ENCODE measurements at places on chromosomes 7 and 10.
A peak's percentile ranks its signal among the peaks of the same experiment; 100 is the strongest.

GRCh38 chr7:38182450-38182849 lies 4.4 kb downstream of the STARD3NL start:
- no peak for DNase-seq

GRCh38 chr7:151984612-151985011 lies 28.4 kb downstream of the GALNTL5 start:
- DNase-seq = no peak

GRCh38 chr7:135499818-135500217 lies 10.1 kb downstream of the CNOT4 start:
- peak; percentile 29 for DNase-seq

DNA sequence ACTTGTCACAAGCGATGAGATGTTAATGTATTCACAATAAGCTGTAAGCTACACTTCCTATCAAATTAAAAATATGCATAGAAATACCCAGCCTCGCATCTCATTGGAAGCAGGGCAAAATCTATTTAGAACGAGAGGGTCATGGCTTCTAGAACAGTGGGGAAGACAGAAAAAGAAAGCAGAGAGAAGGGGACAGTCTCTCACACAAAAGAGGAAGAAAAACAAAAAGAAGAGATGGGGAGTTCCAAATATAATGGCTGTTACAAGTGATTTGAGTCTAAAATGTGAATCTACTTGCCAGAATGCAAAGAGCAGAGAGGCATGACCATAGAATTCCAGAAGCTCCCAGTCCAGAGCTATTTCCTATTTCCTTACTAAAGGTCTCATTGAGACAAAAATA lies 13.8 kb downstream of the LRRN3 start:
- DNase-seq = no peak

- no peak for DNase-seq
Observed at GRCh38 chr7:90693939-90694338, 97.8 kb downstream of the CDK14 start.

GRCh38 chr10:34319197-34319846 lies 495.8 kb downstream of the PARD3 start:
- DNase-seq = peak; percentile 94

DNA sequence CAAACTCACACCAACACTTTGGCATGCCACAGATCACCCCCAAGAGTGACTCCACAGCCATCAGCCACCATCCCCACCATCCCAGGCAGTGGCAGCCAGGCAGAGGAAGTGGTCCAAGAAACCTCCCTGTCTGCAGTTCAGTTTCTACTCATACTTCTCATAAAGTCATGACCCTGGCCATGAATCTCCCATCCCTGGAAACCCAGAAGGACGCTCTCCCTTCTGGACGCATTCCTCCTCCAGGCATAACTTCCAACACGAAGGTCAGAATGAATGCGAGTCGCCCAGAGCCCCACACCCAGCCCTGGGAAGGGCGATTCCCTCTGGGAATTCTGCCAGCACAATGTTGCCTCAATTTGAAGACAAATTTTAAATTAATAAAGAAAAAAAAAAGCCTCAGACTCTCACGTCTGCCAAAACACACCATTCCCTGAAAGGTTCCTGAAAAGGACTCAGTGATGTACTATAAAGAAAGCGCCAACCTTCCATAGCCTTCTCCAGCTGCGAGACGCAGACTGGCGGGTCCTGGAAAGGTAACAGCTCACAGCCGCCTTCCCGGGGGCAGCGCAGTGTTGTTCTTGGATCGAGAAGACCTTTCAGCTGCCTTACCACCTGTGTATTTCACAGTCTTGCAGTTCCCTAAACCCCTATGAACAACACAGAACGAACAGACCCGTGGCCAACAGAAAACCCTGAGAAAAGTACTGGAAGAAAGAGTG lies 307.6 kb downstream of the FRMD4A start:
- DNase-seq = peak; percentile 84

DNA sequence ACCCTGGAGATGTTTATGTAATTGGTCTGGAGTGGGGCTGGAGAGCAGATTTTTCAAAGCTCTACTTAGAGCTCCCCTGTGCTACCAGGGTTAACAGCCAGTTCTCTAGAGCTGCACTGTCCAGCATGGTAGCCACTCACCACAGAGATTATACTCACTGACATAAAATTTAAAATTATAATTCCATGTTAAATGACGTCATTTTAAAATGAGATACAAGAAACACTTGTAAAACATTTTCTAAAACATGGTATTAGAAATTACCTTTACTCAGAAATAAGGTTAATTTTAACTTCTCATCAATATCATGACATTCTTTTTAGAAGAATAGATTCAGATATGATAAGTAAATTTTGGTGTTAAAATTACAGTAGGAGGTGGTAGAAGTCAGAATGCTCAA lies 306.2 kb upstream of the LRRN3 start:
- DNase-seq = no peak

DNA sequence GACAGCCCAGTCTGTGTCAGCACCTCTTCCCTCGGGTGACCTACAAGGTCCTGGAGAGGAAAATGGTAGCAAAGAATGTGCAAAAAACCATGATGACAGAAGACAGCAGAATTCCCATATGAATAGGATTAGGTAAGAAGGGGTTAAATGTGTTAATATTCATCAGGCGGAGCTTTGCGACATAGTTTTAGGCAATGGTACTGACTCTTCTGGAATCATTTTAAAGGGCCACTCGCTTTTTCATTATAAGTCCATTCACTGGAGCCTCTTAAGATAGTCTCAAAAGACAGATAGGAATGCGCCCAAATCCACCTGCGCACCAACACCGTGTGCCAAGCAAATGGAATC lies 38.2 kb downstream of the DLG5 start:
- no peak for DNase-seq

DNA sequence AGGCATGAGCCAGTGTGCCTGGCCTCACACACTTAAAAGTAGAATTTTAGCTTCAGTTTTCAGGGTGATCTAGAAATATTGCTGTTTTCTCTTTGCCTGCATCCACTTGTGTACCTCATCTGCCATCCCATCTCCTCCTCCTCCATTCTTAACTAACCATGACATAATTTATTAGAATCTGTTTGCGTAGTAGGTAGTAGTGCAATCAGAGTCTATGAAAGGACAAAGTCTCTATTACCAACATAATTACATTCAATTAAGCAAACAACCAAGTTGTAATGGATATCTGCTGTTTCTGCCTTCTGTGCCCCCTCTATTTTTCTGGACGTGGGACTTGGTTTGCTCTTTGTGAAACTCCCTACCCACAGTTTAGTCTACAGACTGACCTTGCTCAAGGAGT lies 72.9 kb downstream of the CDK14 start:
- no peak for DNase-seq

DNA sequence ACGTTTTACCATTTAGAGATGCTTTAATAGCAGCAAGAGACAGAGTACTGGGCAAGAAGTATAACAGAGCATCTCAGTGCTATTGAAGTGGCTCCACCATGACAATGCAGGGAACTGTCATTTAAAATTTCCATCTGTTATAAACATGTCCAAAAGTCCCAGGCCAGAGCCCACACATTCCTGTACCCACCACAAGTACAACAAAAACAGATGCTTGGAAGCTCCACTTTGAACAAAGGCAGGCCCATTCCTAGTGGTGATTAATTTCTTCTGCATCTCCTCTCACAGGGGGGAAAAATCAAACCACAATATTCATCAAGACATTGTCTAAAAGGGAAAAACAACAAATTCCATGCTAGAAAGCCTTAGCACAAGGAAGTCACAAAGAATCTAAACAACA lies 627.9 kb downstream of the PARD3 start:
- peak; percentile 40 for DNase-seq

GRCh38 chr7:80478683-80479082 lies 33.2 kb downstream of the GNAT3 start:
- DNase-seq = peak; percentile 57

DNA sequence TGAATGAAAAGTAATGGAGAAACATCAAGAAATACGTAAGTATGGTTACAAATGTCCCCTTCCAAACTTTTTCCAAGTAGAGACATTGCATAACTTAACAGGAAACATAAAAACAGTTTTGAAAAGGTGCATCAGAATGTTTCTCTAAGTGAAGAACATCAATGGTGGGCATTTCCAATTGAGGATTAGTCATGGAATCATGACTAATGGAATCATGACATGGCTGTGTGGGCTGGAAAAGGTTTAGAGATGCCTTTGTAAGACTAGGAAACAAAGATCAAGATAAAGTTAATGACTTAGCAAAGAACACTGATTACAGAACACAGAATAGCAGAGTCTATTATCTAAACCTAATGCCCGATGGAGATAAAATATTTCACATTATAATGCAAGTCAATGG lies 272.0 kb downstream of the HPSE2 start:
- no peak for DNase-seq

GRCh38 chr7:123024989-123025758 lies 29.7 kb upstream of the TAS2R16 start:
- DNase-seq = peak; percentile 51

DNA sequence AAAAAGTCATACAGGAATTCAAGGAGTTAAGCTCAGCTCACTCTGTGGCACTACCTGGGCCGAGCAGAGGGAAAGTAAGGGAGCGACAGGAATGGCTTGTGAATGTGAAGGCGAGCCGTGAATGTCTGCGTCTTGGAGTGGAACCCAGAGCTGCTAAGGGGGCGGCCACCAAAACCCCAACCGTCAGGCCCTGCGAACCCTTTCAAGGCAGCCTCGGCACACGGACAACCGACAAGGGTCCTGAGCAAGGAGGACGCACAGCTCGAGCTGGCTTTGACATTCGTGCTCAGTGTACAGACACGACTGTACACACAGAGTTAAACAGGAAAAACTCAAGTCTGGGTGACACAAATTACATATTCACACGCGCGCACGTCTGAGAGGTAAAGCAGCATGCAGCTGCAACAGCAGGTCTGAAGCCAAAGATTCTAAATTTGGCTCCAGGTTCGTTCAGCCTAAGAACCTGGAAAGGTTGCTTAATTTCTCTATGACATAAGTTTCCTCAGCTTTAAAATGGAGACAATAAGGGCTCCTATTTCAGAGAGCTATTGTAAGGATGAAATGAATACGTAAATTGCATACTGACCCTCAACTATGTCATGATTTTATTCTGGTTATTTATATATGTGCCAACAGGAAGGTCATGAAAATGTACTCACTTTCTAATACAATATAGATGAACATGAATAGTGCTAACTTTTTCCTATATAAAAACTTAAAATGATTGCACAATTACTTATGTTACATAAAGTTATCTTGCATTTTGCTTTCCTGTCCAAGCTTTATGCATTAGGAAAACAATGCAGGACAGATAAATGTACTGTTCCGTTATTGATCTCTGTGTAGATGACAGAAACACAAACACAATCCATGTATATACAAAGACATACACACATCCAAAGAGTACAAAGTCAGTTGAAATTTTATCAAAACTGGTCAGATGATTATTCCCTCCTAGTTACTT lies 192.9 kb downstream of the ZMYND11 start:
- DNase-seq = no peak

GRCh38 chr10:48656241-48656913 lies 28.3 kb upstream of the WDFY4 start:
- peak; percentile 91 for DNase-seq

- DNase-seq = no peak
Observed at GRCh38 chr7:112286250-112287086, 80.0 kb downstream of the ZNF277 start.

- no peak for DNase-seq
Observed at GRCh38 chr7:143462045-143462444, 15.6 kb upstream of the TAS2R41 start.

- no peak for DNase-seq
Observed at GRCh38 chr10:78875932-78876331, 192.8 kb upstream of the ZMIZ1 start.

DNA sequence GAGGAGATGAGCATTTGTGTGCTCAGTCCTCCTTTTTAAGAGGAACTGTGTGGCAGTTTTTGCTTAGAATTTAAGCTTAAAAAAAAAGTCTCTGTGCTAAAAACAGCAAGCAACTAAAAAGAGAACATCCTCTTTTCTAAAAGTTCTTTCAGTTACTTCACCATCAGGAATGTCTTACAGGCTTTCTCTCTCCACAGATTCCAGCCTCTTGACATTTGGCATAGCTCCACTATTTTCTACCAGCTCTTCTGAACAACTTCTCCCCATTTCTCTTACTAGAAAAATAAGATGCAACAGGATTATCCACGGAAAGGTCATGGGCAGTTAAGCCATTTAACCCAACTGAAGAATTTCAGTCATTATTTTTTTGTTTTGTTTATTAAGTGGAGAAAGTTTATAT lies 13.2 kb downstream of the PCLO start:
- DNase-seq = peak; percentile 6

- no peak for DNase-seq
Observed at GRCh38 chr10:88392222-88392621, 190.9 kb downstream of the RNLS start.

DNA sequence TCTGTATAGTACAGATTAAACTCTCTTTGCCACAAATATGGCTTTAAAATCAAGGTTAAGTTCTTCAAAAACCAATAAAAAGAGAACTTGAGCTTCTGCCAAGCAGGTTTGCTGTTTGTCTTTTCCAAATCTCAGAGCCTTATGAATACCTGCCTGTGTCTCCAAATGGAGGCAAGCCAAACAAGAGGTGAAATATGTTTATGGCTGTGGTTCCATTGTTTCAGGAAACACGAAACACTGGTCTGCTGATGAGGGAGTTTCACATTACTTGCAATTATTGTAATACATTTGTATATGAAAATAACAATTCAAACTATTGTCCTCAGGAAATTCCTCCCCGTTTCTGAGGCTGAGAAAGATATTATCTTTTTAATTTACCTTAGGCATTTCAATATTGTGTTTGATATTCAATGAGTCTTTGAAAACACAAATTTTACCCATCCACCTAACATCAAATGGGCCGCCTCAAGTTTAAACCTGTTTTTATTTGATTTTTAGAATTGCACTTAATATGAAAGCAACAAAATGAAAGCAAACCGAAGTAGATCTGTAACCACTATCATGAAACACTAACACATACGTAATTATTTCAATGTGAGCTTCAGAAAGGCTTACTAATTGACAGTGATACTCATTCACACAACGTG lies 359.3 kb downstream of the HGF start:
- DNase-seq = no peak

DNA sequence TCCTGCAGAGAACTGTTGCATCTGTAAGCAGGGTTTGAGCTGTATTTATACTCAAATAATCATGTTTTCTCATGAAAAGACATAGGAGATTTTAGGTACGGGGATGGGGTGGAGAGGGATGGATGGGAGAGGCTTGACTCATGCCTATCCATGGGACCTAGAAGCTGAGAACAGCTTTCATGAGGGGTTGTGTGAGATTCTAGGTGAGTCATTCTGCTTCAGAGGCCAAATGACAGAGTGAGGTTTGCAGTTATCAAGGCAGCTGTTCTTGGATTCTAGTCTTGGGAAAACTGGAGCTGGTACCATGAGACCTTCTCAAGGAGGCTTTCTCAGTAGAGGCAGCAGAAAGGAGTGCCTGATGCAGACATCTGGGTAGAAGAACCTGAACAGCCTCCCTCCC lies 746.9 kb downstream of the TYW1 start:
- DNase-seq = no peak

DNA sequence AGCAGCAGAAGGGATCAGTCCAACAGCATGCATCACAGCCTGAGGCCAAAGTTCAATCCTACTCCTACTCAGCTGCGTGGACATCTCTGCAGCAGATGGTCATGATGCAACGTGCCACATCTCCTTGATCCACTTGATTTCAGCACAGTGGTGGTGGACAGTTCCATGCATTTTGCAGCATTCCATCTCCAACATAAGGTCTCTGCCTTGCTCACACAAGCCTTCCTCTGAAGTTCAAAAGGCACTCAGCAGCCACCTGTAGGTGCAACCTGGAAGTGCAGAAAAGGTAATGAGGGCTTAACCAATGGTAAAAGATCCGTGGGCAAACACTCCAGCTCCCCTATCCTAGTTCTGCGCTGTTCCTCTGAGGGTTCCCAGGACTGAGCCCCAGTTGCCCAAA lies 57.5 kb upstream of the CHCHD3 start:
- peak; percentile 50 for DNase-seq

- DNase-seq = no peak
Observed at GRCh38 chr10:96716390-96716789, 3.9 kb downstream of the PIK3AP1 start.

All from fibroblast of the aortic adventitia (primary cell).